ENCODE measurements at places on chromosomes 2 and 18. TPM values are rescaled to one million over a fixed set of nuclear protein-coding genes. Genes with fewer than 3 reads are reported as not detected.

DNA sequence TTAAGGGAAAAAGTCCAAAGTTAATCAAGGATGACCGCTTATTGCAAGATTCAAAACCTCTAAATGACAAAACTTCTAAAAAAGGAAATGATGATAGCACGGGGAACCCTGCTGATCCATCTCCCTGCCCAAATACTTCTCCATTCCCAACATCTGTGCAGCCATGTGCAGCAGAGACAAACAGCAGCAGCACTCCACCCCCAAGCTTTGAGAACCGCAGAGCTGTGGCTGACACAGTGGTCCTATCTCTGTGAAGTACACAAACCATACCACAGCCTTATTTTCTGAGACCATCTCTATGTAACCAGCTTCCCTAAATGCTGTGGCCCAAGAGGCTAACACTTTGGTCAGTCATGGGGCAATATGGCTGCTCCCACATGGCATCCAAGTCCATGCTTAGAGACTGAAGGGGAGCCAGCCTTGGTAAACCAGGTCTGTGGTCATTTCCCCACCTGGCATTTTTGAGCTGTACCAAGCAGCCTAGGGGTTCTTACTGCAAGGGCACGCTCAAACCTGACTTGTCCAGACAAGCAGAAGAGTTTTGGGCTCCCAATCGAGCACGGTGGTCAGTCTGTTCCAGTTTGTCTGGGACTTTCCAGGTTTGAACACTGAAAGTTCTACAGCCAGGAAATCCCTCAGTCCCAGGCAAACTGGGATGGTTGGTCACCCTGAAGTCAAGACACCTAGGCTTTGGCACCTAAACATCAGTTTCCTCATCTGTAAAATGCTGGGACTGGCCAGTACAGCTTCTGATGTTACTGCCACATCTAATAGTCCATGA is 17.1 kb upstream of the NFE2L2 start:
- DNase-seq, result no peak

DNA sequence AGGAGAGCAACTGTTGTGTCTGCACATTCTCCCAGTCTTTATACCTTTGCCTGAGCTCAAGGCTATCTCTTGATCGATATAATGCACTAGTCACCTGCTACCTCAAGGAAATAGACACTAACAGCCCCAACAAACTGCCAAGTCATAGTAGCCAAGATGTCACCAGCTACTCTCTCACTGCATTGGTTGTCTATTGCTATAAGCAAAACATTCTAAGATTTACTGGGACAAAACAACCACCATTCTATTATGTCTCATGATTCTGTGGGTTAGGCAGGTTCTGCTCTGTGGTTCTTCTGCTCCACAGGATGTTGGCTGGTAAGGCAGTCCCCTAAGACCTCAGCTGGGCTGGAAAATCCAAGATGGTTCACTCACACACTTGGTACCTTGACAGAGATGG is 28.5 kb upstream of the MLPH start:
- peak; percentile 17 for DNase-seq

The PRKAG3 gene
- not detected for total RNA-seq

DNA sequence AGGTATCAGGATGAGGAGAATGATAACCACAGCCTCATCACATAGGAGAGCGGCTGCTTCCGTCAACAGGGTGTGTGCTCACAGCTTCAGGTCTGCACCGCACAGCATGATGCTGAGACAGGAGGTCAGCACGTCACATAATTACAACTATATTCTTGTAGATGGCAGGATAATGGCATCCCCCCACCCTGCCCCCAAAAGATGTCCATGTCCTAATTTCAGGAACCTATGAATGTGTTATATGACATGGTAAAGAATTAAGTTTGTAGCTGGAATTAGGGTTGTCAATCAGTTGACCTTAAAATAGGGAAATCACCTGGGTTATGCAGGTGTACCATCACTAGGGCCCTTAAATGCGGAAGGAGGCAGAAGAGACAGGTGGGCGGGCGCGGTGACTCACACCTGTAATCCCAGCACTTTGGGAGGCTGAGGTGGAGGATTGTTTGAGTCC is 73.9 kb downstream of the ARL4C start:
- peak; percentile 82 for DNase-seq

DNA sequence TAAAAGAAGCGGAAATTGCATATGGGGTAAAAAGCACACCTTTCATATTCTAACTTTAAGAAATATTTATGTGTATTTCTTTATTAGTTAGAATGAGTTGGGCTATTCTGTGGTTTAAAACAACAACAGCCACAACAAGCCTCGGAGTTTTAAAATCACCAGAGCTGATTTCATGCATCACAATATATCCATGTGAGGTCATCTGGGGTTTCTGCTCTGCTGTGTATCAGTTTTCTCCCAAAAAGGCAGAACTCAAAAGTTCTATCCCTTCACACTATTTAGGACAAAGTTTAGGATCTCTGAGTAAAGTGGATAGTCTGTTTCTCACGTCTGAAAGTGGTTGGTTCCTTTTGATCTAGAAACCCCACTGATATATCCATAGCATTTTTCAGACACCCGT is 601.5 kb upstream of the GCFC2 start:
- DNase-seq, result no peak

DNA sequence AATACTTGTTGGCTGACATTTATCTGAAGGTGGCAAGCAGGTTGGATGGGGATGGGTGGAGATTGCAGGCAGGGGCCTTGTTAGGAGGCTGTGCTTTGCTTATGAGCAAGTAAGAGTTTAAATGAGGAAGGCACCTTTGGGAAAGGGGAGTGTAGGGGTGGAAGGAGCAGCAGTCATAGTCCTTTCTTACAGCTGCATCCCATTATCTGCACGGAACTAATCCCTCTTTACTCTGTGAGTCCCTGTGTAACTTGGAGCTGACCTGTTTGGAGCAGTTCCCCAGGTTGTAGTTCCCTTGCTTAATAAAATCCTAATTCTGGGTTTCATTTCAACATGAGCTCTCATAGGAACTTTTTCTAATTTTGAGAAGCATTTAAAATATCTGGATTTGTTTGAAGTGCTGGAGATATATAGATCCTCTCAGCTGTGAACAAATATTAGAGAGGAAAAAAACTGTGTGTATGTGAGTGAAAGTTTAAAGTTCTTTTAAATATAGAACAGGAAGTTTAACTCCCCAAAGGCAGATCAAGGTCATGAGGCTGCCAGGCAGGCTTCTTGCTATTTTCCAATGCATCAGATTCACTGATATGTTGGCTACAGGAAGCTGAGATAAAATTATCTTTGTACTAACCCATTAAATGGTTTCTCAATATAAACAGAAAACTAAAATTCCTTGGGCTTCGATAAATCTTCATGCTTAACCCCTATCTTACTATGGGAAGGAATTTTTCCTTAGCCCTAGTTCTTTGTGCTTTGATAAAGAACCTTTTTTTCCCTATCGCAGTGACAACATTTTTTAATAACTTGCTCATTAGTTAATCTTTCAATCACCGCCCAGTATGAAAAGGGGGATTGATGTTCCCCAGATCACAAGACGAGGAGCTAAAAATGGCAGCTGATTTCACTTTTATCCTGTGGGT is 104.6 kb upstream of the EML6 start:
- DNase-seq, result no peak

The CKAP2L gene
- total RNA-seq, result 38.4 TPM

The LYG2 gene
- not detected for total RNA-seq

DNA sequence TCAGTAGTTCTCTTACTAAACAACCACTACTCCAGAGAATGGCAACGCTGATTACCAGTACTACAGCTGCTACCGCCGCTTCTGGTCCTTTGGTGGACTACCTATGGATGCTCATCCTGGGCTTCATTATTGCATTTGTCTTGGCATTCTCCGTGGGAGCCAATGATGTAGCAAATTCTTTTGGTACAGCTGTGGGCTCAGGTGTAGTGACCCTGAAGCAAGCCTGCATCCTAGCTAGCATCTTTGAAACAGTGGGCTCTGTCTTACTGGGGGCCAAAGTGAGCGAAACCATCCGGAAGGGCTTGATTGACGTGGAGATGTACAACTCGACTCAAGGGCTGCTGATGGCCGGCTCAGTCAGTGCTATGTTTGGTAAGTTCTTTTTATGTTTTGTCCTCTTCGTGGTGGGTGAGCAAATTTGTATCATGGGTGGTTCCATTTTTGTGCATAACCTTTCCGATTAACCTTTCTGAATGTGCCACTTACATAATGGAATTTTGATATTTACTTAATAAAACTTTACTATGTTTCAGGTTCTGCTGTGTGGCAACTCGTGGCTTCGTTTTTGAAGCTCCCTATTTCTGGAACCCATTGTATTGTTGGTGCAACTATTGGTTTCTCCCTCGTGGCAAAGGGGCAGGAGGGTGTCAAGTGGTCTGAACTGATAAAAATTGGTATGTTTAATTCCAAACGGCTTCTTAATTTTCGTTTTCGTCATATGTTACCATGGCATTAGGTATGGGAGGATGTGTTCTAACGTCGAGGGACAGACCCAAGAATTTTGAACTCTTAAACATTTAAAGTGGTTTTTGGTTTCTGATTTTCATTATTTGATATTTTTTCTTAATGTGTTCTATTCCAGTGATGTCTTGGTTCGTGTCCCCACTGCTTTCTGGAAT is 1.3 kb downstream of the SLC20A1 start:
- peak; percentile 43 for DNase-seq

GRCh38 chr2:30559544-30560275 is 112.7 kb downstream of the LCLAT1 start:
- DNase-seq, result no peak

The TMEM169 gene
- total RNA-seq, result 1.6 TPM

DNA sequence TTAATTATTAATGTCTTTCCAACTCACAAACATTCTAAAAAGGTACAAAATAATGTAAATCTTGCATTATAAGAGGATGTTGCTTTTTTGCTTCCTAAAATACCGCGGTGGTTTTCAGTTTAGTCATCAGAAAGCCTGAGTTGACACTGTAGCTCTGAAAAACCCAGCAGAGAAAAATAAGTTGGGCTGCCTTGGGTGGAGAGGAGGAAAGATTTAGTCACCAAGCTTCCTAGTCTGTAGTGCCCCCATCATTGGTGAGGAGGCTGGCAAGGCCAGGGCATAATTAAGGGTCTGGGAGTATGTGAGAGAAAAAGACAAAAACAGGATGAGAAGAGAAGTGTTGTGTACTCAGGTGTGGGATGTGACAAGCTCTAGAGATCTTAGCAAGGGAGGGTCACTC is 5.7 kb downstream of the PTPRM start:
- peak; percentile 22 for DNase-seq
